ENCODE measurements at places on chromosomes 4 and X. TPM values are rescaled to one million over a fixed set of nuclear protein-coding genes. Genes with fewer than 3 reads are reported as not detected.

Gene KLKB1
- 10.1 TPM for total RNA-seq

- no peak overlapping the region for H3K27ac ChIP-seq
- peaks cover 5% of the 10 kb centered on the region for H3K4me1 ChIP-seq
- H3K27me3 ChIP-seq, result no peaks in the 10 kb centered on the region
- H3K4me3 ChIP-seq, result no peak overlapping the region
- DNase-seq, result no peak
These were observed 597.6 kb upstream of the MAGEB2 start for GRCh38 chrX:29617725-29618124.

Gene ADH1B
- 1.0 TPM for total RNA-seq

Gene ZNF595
- total RNA-seq, result 24.5 TPM

GRCh38 chr4:145217349-145217748 is 37.0 kb upstream of the OTUD4 start:
- peak overlapping the region; percentile 11 for H3K4me3 ChIP-seq
- H3K27me3 ChIP-seq, result no peaks in the 10 kb centered on the region
- H3K4me1 ChIP-seq, result peaks cover 19% of the 10 kb centered on the region

Gene PTTG2
- 0.35 TPM for total RNA-seq

DNA sequence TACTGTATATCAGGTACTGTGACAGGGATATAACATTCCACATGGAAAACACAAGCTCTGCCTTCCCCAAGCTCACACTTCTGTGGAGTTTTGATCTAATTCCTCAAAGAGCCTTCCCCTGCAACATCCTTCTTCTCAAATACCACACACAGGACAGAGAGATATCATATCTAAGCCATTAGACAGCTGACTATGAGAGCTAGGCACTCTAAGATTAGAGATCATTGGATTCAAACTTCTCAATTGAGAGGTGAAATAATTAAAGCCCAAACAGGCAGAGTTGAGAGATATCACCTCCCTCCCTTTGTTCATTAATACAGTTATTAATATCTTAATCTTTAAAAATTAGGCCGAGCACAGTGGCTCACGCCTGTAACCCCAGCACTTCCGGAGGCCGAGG is 25.0 kb downstream of the TEC start:
- H3K36me3 ChIP-seq, result peaks cover 8% of the 10 kb centered on the region
- H3K4me3 ChIP-seq, result no peak overlapping the region
- no peak overlapping the region for H3K27ac ChIP-seq
- no peak for DNase-seq

Gene DCLK2
- total RNA-seq, result 0.17 TPM

Gene POU3F4
- total RNA-seq, result 3.6 TPM

- no peak overlapping the region for H3K4me3 ChIP-seq
- no peak overlapping the region for H3K27ac ChIP-seq
- no peaks in the 10 kb centered on the region for H3K4me1 ChIP-seq
- H3K36me3 ChIP-seq, result no peaks in the 10 kb centered on the region
- peak; percentile 67 for DNase-seq
These were observed 41.4 kb downstream of the SRPX2 start for GRCh38 chrX:100685284-100685996.

Gene TGIF2LX
- total RNA-seq, result not detected

DNA sequence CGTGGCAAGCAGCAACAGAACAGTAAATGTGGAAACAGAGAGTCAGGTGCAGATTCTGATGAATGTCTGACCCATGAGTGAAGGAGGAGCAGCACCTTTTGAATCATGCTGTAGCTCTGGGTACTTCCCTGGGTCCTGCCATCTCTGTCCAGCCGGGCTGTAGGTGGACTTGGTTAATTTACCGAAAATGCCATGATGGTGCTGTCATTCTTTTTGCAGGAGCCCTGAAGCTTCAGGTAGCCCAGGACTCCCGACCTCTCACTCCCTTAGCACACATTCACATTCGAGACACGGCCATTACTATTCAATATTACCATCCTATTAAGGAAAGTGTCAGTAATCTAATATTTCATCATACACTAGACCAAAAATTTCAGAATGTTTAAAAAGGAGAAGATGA is 320.9 kb downstream of the STK32B start:
- H3K36me3 ChIP-seq, result peaks cover 4% of the 10 kb centered on the region
- peaks cover 8% of the 10 kb centered on the region for H3K27me3 ChIP-seq
- no peaks in the 10 kb centered on the region for H3K4me1 ChIP-seq
- DNase-seq, result no peak
- no peak overlapping the region for H3K27ac ChIP-seq

- peaks cover 18% of the 10 kb centered on the region for H3K4me1 ChIP-seq
- H3K27ac ChIP-seq, result no peak overlapping the region
- no peak for DNase-seq
- no peaks in the 10 kb centered on the region for H3K36me3 ChIP-seq
- H3K27me3 ChIP-seq, result peaks cover 55% of the 10 kb centered on the region
These were observed 1.5 kb downstream of the MGARP start for GRCh38 chr4:139278485-139278884.

Gene TEX13C
- total RNA-seq, result 0.26 TPM

Gene HSFX1
- total RNA-seq, result 0.85 TPM

Gene SPINK2
- total RNA-seq, result 0.92 TPM

- H3K4me3 ChIP-seq, result no peak overlapping the region
- H3K36me3 ChIP-seq, result peaks cover 60% of the 10 kb centered on the region
- peak overlapping the region; percentile 82 for H3K27ac ChIP-seq
- H3K4me1 ChIP-seq, result peaks cover 7% of the 10 kb centered on the region
- no peaks in the 10 kb centered on the region for H3K27me3 ChIP-seq
These were observed 23.4 kb downstream of the CCNI start for GRCh38 chr4:77052352-77052751.

DNA sequence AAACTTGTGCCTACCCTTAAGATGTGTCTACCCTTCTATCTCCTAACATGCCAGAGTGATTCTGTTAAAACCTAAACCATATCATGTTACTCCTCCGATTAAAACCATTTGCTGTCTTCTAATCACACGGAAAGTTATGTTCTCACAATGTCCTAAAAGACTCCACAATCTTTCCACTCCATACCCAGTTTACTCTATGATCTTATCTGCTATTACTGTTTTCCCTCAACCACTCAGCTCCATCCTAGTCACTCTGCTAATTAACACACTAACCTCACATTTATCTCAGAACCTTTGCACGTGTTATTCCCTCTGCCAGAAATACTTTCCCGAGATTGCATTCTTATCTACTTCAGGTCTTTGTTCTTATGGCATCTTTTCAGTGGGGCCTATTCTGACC is 47.6 kb upstream of the UPRT start:
- no peaks in the 10 kb centered on the region for H3K36me3 ChIP-seq
- H3K27ac ChIP-seq, result no peak overlapping the region
- no peak for DNase-seq
- no peaks in the 10 kb centered on the region for H3K27me3 ChIP-seq

Gene POU4F2
- total RNA-seq, result not detected

Gene LSM6
- 70.3 TPM for total RNA-seq

Data from WTC11 (cell line).